Caco-2 (cell line): ENCODE measurements at places on chromosomes 3 and 15.

DNA sequence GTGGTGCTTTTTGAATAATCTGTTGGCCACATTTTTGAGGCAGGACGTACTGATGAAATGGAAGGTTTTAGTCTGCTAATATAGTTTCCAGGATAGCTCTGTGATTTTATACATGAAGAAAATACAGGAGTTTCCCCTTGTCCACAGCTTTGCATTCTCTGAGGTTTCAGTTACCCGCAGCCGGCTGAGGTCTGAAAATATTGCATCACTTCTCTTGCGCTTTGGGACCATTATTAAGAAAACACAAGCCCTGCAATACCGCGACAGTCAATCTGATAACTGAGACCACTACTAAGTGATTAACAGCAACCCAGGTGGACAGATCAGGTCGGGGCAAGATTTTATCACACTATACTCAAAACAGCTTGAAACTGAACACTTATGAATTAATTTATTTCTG, 33.0 kb downstream of the BLM start:
- H3K4me3 ChIP-seq: no peak overlapping the region
- no peaks in the 10 kb centered on the region for H3K27me3 ChIP-seq
- no peak overlapping the region for H3K27ac ChIP-seq
- no peaks in the 10 kb centered on the region for H3K36me3 ChIP-seq

DNA sequence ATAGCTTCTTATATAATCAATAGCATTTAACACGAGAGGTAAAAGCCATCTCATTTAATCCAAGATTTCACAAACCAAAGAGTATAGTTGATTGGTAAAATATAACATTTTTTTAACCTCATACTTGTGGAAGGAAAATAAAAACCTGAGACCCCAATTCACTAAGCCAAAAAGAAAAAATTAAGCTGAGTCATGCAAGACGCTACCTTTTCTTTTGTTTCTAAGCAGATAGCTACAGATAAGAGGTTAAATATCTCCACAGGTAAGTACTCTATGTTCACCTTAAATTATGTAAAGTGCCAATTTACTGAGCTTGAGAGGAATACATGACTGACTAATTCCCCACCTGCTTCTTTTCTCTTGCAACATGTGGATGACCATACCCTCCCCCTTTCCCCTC, 656.4 kb downstream of the MECOM start:
- no peaks in the 10 kb centered on the region for H3K27me3 ChIP-seq
- no peak overlapping the region for H3K27ac ChIP-seq
- no peaks in the 10 kb centered on the region; the same call in 1 of the 2 replicates for H3K4me1 ChIP-seq
- no peak for DNase-seq

GRCh38 chr15:77107068-77107467, 36.2 kb upstream of the TSPAN3 start:
- no peaks in the 10 kb centered on the region for H3K27me3 ChIP-seq
- H3K4me1 ChIP-seq: peaks cover 15% of the 10 kb centered on the region
- DNase-seq: no peak
- H3K27ac ChIP-seq: peak overlapping the region; percentile 65
- no peak overlapping the region for H3K4me3 ChIP-seq

- H3K27ac ChIP-seq: no peak overlapping the region
- H3K36me3 ChIP-seq: no peaks in the 10 kb centered on the region
- no peaks in the 10 kb centered on the region for H3K4me1 ChIP-seq
- H3K4me3 ChIP-seq: no peak overlapping the region
- no peaks in the 10 kb centered on the region for H3K27me3 ChIP-seq
- DNase-seq: no peak
Observed at GRCh38 chr3:26962492-26963360, 340.2 kb downstream of the LRRC3B start.

GRCh38 chr3:4520033-4520816, 27.1 kb downstream of the ITPR1 start:
- H3K4me1 ChIP-seq: no peaks in the 10 kb centered on the region
- H3K27me3 ChIP-seq: no peaks in the 10 kb centered on the region
- no peak overlapping the region for H3K4me3 ChIP-seq
- DNase-seq: no peak
- H3K36me3 ChIP-seq: no peaks in the 10 kb centered on the region
- H3K27ac ChIP-seq: no peak overlapping the region

DNA sequence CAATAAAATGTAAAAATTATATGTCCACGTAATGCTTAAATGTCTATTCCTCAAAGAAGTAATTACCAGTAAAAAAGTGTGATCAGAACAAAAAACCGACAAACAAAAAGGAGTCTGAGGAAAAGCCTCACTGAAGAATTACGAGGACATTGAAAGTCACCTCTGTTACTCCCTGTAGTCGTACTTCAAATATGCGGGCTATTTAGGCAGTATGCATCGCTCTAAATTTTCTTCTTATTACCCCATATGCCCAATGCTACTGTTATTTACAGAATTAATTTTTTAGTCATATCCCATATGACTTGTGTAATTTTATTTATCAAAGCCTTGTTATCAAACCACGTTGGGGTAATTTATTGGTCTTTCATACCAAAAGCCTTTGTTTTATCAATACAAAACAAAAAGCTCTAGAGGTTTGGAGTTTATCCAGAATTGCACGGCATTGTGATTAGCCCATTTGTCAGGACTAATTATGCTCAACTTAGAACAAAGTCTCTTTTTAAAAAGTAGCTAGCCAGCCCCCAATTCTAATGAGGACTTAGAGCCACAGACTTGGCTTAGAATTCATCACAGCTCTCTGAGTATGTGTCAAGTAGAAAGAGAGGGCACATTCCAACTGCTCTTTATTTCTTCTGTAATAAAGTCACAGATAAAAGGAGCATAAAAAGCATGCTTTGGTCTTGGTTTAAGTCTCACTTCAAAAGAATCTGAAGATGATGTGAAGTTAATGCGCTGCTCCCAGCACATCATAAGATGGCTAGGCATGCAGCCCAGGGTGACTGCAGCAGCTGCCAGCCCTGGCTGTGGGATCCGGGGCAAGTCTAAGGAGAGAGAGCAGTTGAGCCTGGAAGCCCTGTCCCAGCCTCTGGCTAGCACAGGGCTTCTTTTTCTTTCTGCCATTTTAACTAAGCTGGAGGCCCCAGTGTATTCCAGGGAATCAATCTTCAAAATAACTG, 521.0 kb downstream of the GABRG3 start:
- H3K27me3 ChIP-seq: no peaks in the 10 kb centered on the region
- no peak overlapping the region for H3K27ac ChIP-seq
- no peak overlapping the region for H3K4me3 ChIP-seq
- no peaks in the 10 kb centered on the region for H3K4me1 ChIP-seq
- no peak for DNase-seq

- DNase-seq: no peak
- no peak overlapping the region for H3K27ac ChIP-seq
- no peaks in the 10 kb centered on the region for H3K36me3 ChIP-seq
- H3K27me3 ChIP-seq: peaks cover 1% of the 10 kb centered on the region; the same call in 1 of the 2 replicates
- peaks cover 6% of the 10 kb centered on the region; the same call in 1 of the 2 replicates for H3K4me1 ChIP-seq
Observed at GRCh38 chr3:155079468-155079745, 712 bp upstream of the MME start.

- H3K36me3 ChIP-seq: no peaks in the 10 kb centered on the region
- H3K27me3 ChIP-seq: no peaks in the 10 kb centered on the region
- DNase-seq: peak; percentile 40
- H3K4me1 ChIP-seq: peaks cover 8% of the 10 kb centered on the region
- peak overlapping the region; percentile 87 for H3K4me3 ChIP-seq
Observed at GRCh38 chr3:61562721-61563312, 1.4 kb downstream of the PTPRG start.

- DNase-seq: no peak
- no peak overlapping the region for H3K4me3 ChIP-seq
- H3K27me3 ChIP-seq: no peaks in the 10 kb centered on the region
- H3K27ac ChIP-seq: no peak overlapping the region
Observed at GRCh38 chr3:127770671-127771355, 51.5 kb downstream of the MGLL start.

DNA sequence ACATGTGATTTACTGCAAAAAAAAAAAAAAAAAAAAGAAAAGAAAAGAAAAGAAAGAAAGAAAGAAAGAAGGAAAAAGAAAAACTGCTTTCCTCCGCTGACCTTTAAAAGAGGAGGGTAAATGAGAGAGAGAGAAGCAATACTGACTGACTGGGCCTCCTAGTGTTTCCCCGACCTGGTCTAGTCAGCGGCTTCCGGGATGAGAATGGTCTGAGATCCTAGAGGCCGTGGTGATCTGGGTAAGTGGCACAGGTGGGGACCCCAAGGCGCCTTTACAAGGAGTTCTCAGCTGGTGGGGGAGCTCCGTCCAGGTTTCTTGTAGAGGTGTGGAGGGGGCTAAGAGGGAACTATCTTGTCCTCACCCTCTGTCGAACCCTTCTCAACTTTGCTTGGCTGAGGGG, 223.1 kb downstream of the MEIS2 start:
- H3K27ac ChIP-seq: no peak overlapping the region
- DNase-seq: no peak
- no peak overlapping the region for H3K4me3 ChIP-seq
- no peaks in the 10 kb centered on the region; the same call in 1 of the 2 replicates for H3K4me1 ChIP-seq
- no peaks in the 10 kb centered on the region; the same call in 1 of the 2 replicates for H3K27me3 ChIP-seq

- H3K27me3 ChIP-seq: no peaks in the 10 kb centered on the region
- H3K36me3 ChIP-seq: no peaks in the 10 kb centered on the region
- H3K4me3 ChIP-seq: no peak overlapping the region
- no peak for DNase-seq
- no peak overlapping the region for H3K27ac ChIP-seq
- H3K4me1 ChIP-seq: no peaks in the 10 kb centered on the region
Observed at GRCh38 chr3:68089572-68090011, 435.2 kb upstream of the SUCLG2 start.

- H3K4me3 ChIP-seq: no peak overlapping the region
- peaks cover 51% of the 10 kb centered on the region for H3K4me1 ChIP-seq
- no peaks in the 10 kb centered on the region for H3K27me3 ChIP-seq
- H3K27ac ChIP-seq: peak overlapping the region; percentile 57
- DNase-seq: no peak
Observed at GRCh38 chr15:74867466-74868038, 5.6 kb downstream of the SCAMP2 start.

DNA sequence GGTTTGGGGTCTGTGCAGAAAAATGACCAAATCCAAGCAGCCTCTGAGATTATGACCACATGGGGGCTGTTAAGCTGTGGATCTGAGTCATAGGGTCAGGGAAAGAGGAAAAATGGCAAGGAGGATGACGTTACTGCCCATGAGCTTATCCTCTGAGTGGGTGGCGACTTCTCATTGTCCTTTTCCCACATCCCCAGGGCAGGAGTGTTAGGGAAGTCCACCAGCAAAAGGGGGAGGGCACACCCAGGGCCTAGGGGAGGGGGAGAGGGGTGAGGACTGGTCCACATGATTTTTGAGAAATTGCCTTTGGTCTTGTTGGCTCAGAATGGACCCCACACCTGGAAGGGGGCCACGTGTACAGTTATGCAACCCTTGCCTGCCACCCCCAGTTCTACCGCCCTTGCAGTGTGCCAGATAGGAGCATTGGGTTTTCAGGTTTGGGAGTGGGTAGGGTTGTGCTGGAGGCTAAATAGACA, 2.6 kb downstream of the CD276 start:
- no peak overlapping the region for H3K27ac ChIP-seq
- H3K4me1 ChIP-seq: peaks cover 13% of the 10 kb centered on the region
- no peak overlapping the region for H3K4me3 ChIP-seq
- H3K27me3 ChIP-seq: no peaks in the 10 kb centered on the region
- DNase-seq: no peak
- H3K36me3 ChIP-seq: no peaks in the 10 kb centered on the region

GRCh38 chr3:169110633-169111032, 552.9 kb downstream of the MECOM start:
- no peak overlapping the region for H3K4me3 ChIP-seq
- no peak for DNase-seq
- H3K4me1 ChIP-seq: 0 out of 2 replicates have a peak, but pooled peaks cover 5% of the 10 kb centered on the region
- H3K27ac ChIP-seq: peak overlapping the region; percentile 64
- peaks cover 1% of the 10 kb centered on the region for H3K36me3 ChIP-seq
- H3K27me3 ChIP-seq: no peaks in the 10 kb centered on the region

DNA sequence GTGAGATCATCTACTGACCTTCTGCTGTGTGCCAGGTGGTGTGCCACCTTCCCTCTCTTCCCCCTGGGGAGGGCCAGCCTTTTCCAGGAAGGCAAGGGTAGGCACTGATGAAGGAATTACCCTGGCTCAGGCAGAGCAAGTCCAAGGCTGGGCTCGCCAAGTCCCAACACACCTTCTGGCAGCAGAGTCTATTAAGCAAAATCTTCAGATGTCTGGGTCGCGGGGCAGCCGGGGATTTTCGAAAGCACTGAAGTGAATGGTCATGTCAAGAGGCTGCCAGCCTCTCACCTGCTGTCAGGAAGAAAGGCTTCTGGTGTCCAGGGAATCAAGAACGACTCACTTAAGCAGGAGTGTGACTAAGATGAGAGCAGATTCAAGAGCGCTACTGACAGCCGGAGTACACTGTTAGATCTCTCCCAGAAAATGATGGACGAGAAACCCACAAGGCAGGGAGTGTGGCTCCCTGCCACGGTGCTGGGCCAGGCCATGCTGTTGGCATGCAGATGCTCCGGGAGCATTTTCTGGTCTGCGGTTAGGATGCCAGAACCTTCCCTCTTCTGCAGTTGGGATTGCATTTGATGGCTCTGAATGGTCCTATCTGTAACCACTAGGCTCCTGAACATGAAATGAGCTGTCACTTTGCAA, 479.8 kb downstream of the SHQ1 start:
- no peaks in the 10 kb centered on the region for H3K36me3 ChIP-seq
- no peaks in the 10 kb centered on the region; the same call in 1 of the 2 replicates for H3K27me3 ChIP-seq
- H3K27ac ChIP-seq: no peak overlapping the region
- no peaks in the 10 kb centered on the region for H3K4me1 ChIP-seq

- no peak overlapping the region for H3K27ac ChIP-seq
- no peaks in the 10 kb centered on the region for H3K27me3 ChIP-seq
- no peak overlapping the region for H3K4me3 ChIP-seq
- H3K4me1 ChIP-seq: peaks cover 9% of the 10 kb centered on the region; the same call in 1 of the 2 replicates
- peak; percentile 51 for DNase-seq
- no peaks in the 10 kb centered on the region for H3K36me3 ChIP-seq
Observed at GRCh38 chr3:183560607-183561006, 5.1 kb upstream of the KLHL6 start.
